Activated CD4-positive, alpha-beta T cell treated with anti-CD3 and anti-CD28 coated beads, Interleukin-2, amount 50 U/mL, for 1 hour (primary cell): ENCODE measurements at places on chromosomes 6 and 20.

GRCh38 chr6:13194852-13195251 is 133.5 kb downstream of the TBC1D7 start:
- DNase-seq, result no peak

DNA sequence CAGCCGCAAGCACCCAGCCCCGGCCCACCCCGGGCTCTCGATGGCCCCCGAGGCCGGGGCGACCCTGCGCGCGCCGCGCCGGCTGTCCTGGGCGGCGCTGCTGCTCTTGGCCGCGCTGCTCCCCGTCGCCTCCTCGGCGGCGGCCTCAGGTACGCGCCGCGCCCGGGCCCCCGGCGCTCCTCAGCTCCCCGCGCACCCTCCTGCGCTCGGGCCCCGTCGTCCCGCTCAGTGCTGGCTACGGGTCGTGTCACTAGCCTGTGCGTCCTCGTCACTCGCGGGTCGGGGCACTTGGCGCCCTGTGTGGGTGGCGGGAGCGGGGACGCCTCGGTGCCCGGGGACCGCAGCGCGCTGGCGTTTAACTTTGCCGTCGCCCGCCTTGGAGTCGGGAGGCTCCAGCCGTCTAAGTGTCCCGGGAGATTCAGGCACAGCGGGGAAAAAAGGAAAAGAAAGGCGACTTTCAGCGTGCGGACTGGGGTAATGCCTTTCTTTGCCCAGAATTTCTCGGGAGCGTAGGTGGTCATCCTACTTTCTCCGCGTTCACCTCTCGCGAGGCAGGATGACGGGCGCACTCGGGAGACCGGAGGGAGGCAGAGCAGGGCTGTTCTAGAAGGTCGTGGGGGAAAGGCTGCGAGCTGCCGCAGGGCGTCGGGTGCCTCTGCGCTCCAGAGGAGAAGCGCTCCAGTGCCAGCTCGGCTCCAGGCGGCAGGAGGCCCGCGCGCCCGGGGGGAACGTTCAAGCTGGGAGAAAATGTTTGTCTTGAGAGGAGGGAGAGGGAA is 545 bp downstream of the FNDC1 start:
- peak; percentile 6 for DNase-seq

- DNase-seq, result no peak
Observed at GRCh38 chr6:1267790-1268762, 43.8 kb upstream of the FOXQ1 start.

GRCh38 chr6:149913085-149913484 is 9.8 kb downstream of the RAET1G start:
- no peak for DNase-seq

DNA sequence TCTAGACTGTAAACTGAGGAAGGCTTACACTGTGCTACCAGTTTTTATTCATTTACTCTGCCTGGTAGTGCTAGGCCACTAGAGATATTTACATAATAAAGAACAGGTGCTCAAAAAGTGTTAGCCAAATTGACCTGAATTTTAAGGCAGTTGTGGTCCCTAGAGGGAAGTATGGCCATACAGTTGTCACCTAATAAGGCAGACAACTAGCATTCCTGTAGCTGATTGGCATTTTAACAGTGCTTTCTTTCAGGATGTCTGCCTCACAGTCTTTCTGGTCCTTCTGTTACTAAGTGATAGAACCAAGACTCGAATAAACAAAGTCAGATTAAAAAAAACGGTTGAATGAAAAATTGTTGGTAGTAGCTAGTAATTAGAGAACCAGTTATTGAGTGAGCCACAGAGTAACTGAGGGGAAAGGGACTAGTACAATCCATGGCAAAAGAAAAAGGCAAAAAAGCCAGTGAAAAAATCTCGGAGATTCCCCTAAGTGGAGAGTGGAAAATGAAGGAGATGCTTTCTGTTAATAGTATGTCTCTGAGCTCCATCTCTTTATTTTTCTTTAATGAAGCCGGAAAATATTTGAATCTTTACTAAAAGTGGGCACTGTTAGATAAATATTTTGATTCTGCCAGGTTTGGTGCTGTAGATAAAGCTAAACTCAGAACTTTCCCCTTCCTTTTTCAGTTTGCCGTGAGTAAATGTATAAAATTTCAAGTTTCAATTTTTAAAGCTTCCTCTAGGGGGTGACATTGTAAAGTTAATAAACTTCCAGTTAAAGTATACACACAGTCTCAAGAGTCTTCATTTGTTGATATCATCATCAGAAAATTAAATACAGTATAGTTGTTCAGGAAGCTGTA is 9.1 kb downstream of the VTA1 start:
- no peak for DNase-seq
